Naive thymus-derived CD4-positive, alpha-beta T cell (primary cell): ENCODE measurements at places on chromosomes 1 and 21. TPM values are rescaled to one million over a fixed set of nuclear protein-coding genes. Genes with fewer than 3 reads are reported as not detected.

Gene HES4
- polyA plus RNA-seq: 0.61 TPM

Gene CFAP141
- not detected for polyA plus RNA-seq

Gene TEX35
- not detected for polyA plus RNA-seq

Gene FCGR3A
- polyA plus RNA-seq: 0.83 TPM

Gene FBXO2
- polyA plus RNA-seq: 6.1 TPM

Gene CHD5
- not detected for polyA plus RNA-seq

Gene NPHP4
- polyA plus RNA-seq: 0.40 TPM

Gene ETV3L
- not detected for polyA plus RNA-seq

Gene IFFO2
- 2.7 TPM for polyA plus RNA-seq

Gene PARK7
- 364 TPM for polyA plus RNA-seq

Gene AMY1C
- polyA plus RNA-seq: not detected

Gene LRRN2
- not detected for polyA plus RNA-seq
